ENCODE measurements at places on chromosomes 2 and 18.

DNA sequence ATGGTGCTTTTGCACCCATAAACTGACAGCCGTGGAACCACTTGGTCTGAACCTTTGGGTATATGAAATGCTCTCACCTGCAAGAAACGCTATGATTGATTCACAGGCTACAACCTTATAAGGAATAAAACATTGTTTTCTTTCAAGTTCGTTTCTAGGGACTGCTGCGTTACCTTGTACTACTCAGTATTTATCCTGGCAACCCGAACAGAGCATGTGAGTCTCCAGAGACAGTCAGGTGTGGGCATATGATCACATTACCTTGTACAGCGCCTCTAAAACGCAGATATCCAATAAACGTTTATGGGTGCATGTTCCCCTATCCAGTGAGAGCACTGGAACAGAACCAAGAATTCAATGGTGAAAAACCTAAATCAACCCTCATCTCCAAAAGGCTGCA lies 1.7 kb downstream of the CCBE1 start:
- DNase-seq, result no peak

- no peak for DNase-seq
Observed at GRCh38 chr18:37563931-37564392, 1.6 kb downstream of the CELF4 start.

DNA sequence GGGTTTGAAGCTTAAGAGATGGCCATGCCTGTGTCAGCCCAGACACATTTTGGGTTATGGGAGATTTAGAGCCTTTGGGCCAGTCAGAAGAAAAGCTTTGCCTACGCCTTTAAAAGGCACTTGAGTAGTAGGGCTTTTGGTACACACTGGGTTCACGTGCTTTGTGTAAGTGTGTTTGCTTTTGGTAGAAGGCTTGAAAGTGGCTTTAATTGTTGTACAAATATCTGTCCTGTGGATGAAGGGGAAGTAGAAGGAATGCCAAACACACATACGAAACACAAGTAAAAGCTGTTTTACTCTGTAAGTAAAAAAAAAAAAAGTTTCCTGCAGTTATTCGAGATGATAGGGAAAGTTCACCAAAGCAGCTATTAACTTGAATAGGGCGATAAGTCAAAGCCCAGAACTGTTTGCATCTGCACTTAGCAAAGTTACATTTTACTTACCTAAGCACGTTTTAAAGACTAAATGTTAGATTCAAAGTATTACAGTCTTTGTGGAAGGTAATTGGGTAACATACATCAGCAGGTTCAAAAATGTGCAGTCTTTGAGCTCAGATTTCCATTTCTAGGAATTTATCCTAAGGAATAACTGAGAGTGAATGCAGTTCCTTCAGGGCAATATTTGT lies 75.4 kb downstream of the STK25 start:
- DNase-seq, result no peak

- DNase-seq, result no peak
Observed at GRCh38 chr2:85963068-85963467, 74.3 kb upstream of the ST3GAL5 start.

- DNase-seq, result no peak
Observed at GRCh38 chr2:37441055-37441454, 96.6 kb downstream of the QPCT start.

All from activated CD4-positive, CD25-positive, alpha-beta regulatory T cell treated with anti-CD3 and anti-CD28 coated beads, Interleukin-2, amount 50 U/mL, for 16 hours (primary cell).